ENCODE measurements at places on chromosomes 5 and 9. TPM values are rescaled to one million over a fixed set of nuclear protein-coding genes. Genes with fewer than 3 reads are reported as not detected.

EIF4E1B gene
- total RNA-seq: not detected

DNA sequence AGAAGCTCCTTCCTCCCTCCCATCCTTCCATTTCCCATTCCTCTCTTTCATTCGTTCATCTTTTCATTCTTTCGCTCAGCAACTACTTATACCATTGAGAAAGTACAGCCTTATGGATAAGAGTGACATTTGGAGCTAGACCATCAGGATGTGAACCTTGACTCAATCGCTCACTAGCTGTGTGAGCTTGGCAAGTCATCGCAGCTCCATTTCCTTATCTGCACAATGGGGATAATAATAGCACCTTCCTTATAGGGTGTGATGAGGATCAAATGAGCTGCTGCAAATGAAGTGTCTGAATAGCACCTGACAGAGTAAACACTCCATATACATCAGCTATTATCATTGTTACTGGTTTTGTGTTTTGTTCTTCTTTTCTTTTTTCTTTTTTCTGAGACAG, 28.1 kb upstream of the SYNPO start:
- no peak for DNase-seq
- H3K4me1 ChIP-seq: peaks cover 34% of the 10 kb centered on the region
- no peaks in the 10 kb centered on the region for H3K36me3 ChIP-seq

DNA sequence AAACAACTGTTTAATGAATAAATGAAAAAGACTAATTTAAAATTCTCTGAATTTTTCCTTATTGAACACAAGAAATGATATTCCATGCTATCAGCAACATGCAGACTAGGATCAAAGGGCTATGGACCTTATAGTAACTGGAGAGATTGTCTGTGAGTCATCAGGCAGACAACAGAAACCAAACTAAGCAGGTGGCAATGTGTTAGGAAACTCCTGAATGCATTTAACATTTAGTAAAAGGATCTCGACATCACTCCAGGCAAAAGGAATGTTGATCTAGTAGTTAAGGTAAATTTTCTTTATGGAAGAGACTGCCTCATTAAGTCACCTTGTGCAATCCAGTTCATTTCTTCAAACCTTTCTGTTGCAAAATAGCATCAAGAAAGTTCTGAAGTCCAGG, 58.4 kb downstream of the ARL15 start:
- DNase-seq: no peak
- H3K27me3 ChIP-seq: no peaks in the 10 kb centered on the region
- H3K27ac ChIP-seq: no peak overlapping the region
- no peaks in the 10 kb centered on the region for H3K4me1 ChIP-seq
- H3K36me3 ChIP-seq: no peaks in the 10 kb centered on the region
- no peak overlapping the region for H3K4me3 ChIP-seq

DNA sequence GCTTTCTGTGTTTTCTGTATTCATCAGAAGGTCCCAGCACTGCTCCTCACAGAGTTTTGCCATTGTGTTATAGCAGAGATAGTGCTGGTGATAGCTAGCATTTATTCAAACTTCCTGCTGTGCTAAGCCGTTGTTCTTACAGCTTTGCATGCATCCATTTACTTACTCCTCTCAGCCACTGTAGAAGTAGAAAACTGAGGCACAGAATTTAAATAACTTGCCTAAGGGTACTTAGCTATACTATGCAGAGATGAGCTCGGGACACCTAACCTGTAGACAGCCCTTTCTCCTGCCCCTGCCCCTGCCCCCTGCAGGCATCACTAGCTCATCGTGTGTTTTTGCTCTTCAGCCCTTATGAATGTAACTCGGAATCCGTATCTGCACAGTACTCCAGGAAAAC, 227.6 kb downstream of the SAXO1 start:
- no peak for DNase-seq
- H3K27me3 ChIP-seq: no peaks in the 10 kb centered on the region

GRCh38 chr9:4788703-4789102, 4.0 kb upstream of the RCL1 start:
- no peaks in the 10 kb centered on the region for H3K36me3 ChIP-seq
- no peaks in the 10 kb centered on the region for H3K27me3 ChIP-seq
- DNase-seq: no peak
- no peak overlapping the region for H3K27ac ChIP-seq
- H3K4me3 ChIP-seq: no peak overlapping the region

DNA sequence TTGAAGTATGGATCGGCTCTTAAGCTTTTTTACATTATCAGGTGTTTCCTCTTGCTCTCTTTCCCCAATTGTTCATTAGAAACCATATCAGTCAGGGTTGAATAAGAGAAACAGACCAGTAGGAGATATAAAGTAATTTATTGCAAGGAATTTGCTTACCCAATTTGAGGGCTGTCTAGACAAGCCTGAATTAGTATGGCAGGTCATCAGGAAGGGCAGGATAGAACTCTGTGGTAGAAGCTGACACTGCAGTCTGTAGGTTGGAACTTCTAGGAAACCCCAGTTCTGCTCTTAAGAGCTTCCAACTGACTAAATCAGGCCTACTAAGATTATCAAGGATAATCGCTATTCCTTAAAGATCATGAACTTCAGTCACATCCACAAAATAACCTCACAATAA, 24.3 kb downstream of the ISOC1 start:
- H3K27me3 ChIP-seq: no peaks in the 10 kb centered on the region
- no peaks in the 10 kb centered on the region for H3K4me1 ChIP-seq
- DNase-seq: no peak

DBH gene
- total RNA-seq: not detected

DNA sequence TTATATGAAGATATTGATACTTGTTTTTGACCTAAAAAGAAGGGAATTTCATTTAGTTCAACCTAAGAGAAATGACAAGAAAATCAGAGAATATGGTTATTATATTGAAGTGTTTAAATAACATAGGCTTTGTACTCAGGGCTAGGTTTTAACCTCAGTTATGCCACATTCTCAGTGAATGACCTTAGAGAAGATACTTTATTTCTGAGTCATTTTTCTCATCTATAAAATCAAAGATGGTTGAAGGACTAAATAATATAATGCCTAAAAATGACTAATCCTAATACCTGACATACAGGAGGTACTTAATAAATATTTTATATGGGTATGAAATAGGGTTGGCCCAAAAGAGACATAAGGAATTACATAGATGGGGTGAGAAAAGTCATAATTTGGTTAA, 32.3 kb downstream of the DIMT1 start:
- H3K27me3 ChIP-seq: no peaks in the 10 kb centered on the region
- DNase-seq: no peak
- no peak overlapping the region for H3K27ac ChIP-seq

DNA sequence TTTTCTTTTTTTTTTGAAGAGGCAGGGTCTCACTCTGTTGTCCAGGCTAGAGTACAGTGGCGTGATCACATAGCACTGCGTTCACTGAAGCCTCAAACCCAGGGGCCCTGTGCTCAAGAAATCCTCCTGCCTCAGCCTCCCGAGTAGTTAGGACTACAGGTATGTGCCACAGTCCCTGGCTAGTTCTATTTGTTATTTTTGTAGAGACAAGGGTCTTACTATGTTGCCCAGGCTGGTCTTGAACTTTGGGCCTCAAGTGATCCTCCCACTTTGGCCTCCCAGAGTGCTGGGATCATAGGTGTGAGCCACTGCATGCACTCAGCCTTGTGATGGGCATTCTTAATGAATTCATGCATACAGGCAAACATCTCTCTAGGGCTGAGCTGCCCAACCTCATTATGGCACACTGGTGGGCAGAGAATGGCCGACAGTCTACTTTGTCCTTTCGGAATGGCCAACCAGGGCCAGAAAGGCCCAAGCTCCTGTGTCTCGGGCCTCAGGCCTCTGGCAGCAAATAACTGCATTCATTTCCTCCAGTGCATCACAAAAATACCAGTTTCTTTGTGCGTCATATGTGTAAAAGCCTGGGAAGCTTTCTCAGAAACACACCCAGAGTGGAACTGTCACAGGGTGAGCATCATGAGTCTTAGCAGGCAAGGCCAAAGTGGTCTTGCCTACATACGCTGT, 27.2 kb downstream of the ANXA6 start:
- H3K27me3 ChIP-seq: no peaks in the 10 kb centered on the region
- no peak for DNase-seq
- no peak overlapping the region for H3K4me3 ChIP-seq
- H3K36me3 ChIP-seq: no peaks in the 10 kb centered on the region
- no peaks in the 10 kb centered on the region for H3K4me1 ChIP-seq

ADAMTS2 gene
- 51.8 TPM for total RNA-seq

DNA sequence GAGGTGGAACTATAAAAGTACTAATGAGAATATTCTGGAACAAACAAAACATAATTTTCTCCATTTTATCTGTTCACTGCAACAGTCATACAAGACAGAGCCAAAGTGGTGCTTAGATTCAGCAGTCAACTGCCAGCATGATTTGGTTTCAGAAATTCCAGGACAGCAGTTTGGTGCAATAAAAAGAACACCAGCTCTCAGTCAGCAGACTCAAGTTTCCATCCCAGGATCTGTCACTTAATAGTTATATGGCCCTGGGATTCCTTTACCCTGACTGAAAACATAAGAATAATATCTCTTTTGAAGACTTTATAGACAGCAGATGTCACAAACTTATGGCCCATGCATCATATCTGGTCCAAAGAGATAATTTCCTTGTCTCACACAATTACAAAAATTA, 92.8 kb upstream of the RASEF start:
- H3K4me3 ChIP-seq: no peak overlapping the region
- no peaks in the 10 kb centered on the region for H3K36me3 ChIP-seq
- H3K27ac ChIP-seq: no peak overlapping the region
- no peak for DNase-seq
- H3K27me3 ChIP-seq: no peaks in the 10 kb centered on the region
- H3K4me1 ChIP-seq: no peaks in the 10 kb centered on the region

DNA sequence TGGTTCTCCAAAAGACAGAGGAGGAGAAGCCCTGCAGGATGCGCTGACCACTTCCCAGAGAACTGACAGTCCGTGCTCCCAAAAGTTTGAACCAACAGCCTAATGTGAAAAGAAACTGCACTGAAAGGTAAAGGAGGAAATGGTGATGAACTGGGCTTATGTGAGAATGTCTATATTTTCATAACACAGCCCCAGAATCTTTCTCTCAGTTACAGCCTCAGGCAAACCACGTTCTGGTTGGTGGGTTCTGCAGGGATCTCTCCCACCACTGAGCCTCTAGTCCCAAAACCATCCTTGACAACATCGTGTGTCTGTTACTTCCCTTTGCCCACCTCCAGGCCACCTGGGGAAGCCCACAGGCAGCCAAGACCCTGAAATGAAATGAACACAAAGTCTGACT, 23.9 kb downstream of the SPARC start:
- peak overlapping the region; percentile 90 for H3K27ac ChIP-seq
- DNase-seq: no peak
- no peak overlapping the region for H3K4me3 ChIP-seq
- peaks cover 8% of the 10 kb centered on the region for H3K4me1 ChIP-seq
- H3K27me3 ChIP-seq: no peaks in the 10 kb centered on the region

- H3K4me1 ChIP-seq: no peaks in the 10 kb centered on the region
- H3K36me3 ChIP-seq: no peaks in the 10 kb centered on the region
- no peak overlapping the region for H3K4me3 ChIP-seq
- DNase-seq: no peak
- H3K27ac ChIP-seq: no peak overlapping the region
Measured at GRCh38 chr9:111891910-111892499, 4.6 kb upstream of the UGCG start.

- H3K27me3 ChIP-seq: no peaks in the 10 kb centered on the region
- DNase-seq: no peak
Measured at GRCh38 chr5:11595045-11595444, 309.2 kb downstream of the CTNND2 start.

- no peaks in the 10 kb centered on the region for H3K27me3 ChIP-seq
- DNase-seq: no peak
- H3K36me3 ChIP-seq: no peaks in the 10 kb centered on the region
- H3K4me1 ChIP-seq: no peaks in the 10 kb centered on the region
Measured at GRCh38 chr9:137478962-137479861, 20.1 kb upstream of the NSMF start.

DNA sequence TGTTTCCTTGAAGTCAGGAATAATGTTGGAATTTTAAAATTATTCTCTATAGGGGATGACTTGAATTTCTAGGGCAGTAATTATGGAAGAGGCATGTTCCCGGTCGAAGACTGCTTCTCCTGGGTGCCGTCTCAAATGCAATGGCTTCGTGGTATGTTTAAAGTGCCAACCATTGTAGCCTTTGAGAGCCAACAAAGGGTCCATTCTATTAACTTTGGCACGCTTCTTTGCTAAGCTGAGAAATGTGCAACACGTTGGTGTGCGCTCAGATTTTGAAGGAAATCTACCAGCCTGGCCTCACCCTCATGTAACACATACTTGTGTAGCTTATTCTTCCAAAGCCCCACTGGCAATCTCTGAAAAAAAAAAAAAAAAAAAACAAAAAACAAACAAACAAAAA, 221.2 kb upstream of the ANKH start:
- no peaks in the 10 kb centered on the region for H3K4me1 ChIP-seq
- H3K4me3 ChIP-seq: no peak overlapping the region
- no peak for DNase-seq
- H3K36me3 ChIP-seq: no peaks in the 10 kb centered on the region
- H3K27me3 ChIP-seq: no peaks in the 10 kb centered on the region

UBE2D2 gene
- total RNA-seq: 68.3 TPM

DNA sequence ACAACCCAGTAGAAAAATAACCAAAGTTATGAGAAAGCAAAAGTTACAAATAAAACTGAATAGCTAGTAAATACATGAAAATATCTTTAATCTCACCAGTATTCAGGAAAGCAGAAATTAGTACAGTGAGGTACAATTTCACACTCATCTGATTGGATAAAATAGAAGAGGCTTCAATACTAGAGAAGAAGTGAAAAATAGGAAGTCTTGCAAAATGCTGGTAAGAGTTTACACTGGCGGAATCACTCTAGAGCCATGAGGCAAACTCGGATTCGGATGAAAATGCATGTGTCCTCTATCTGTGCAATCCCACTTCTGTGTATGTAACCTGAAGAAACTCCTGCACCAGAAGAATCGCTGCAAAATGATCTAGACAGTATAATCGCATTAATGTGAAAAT, 128.9 kb downstream of the CCDC192 start:
- H3K27me3 ChIP-seq: no peaks in the 10 kb centered on the region
- no peak for DNase-seq
- H3K36me3 ChIP-seq: no peaks in the 10 kb centered on the region
- H3K4me3 ChIP-seq: no peak overlapping the region
- H3K4me1 ChIP-seq: no peaks in the 10 kb centered on the region
- H3K27ac ChIP-seq: no peak overlapping the region
